CD4-positive, alpha-beta T cell (primary cell): ENCODE measurements at places on chromosomes 1 and 21. TPM values are rescaled to one million over a fixed set of nuclear protein-coding genes. Genes with fewer than 3 reads are reported as not detected.

The PYGO2 gene
- total RNA-seq = 30.3 TPM

The OTUD3 gene
- 11.4 TPM for total RNA-seq

The USH2A gene
- not detected for total RNA-seq

The OR2T35 gene
- total RNA-seq = not detected

The KCNA2 gene
- 0.78 TPM for total RNA-seq

The RHD gene
- total RNA-seq = not detected

The AADACL3 gene
- not detected for total RNA-seq

The SMIM1 gene
- 2.6 TPM for total RNA-seq

The TSSK3 gene
- 0.98 TPM for total RNA-seq

The TRIM46 gene
- total RNA-seq = 2.9 TPM

The CCT3 gene
- total RNA-seq = 50.2 TPM

The PTPRU gene
- total RNA-seq = 0.16 TPM

The CFAP141 gene
- not detected for total RNA-seq

The RGL1 gene
- 1.2 TPM for total RNA-seq

The NUDT4B gene
- not detected for total RNA-seq

The NR1I3 gene
- total RNA-seq = not detected

The OR2M4 gene
- not detected for total RNA-seq

The FMOD gene
- not detected for total RNA-seq

The OR2L3 gene
- total RNA-seq = not detected

The ZNF683 gene
- 0.41 TPM for total RNA-seq

The KCTD3 gene
- total RNA-seq = 4.8 TPM

The SH2D1B gene
- not detected for total RNA-seq

The EPHA2 gene
- total RNA-seq = 0.22 TPM

The S100PBP gene
- 18.8 TPM for total RNA-seq

The SPRR1A gene
- total RNA-seq = not detected

The CLCA1 gene
- total RNA-seq = not detected

The PRAMEF10 gene
- total RNA-seq = not detected

The PALMD gene
- not detected for total RNA-seq

The KCNJ6 gene
- total RNA-seq = not detected

The GLMN gene
- total RNA-seq = 7.7 TPM

The AMY2A gene
- total RNA-seq = not detected

The SLC30A1 gene
- 6.0 TPM for total RNA-seq

The AIRE gene
- total RNA-seq = 0.16 TPM

The FMO2 gene
- total RNA-seq = not detected

The MAP3K21 gene
- total RNA-seq = 0.99 TPM

The RNF186 gene
- not detected for total RNA-seq

The TPTE gene
- total RNA-seq = not detected

The SRGAP2C gene
- total RNA-seq = 11.3 TPM
